ENCODE measurements at places on chromosomes 16 and 17.
A peak's percentile ranks its signal among the peaks of the same experiment; 100 is the strongest.

DNA sequence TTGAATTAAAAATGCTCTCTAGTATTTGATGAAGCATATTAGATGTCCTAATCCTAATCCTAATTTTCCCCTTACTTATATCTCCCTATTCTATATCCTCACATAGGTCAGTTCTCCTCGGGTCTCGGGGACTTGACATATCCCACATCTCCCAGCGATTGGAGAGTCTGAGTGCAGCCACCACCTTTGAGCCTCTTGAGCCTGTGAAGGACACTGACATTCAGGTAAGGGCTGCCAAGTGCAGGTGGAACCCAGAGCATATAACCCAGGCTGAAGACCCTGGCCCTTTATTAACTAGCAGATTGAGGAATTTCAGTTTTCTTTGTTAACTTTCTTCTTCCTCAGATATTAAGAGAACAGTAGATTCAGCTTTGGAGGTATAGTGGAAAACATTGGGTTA lies 28.5 kb downstream of the NUP93 start:
- no peak for DNase-seq

DNA sequence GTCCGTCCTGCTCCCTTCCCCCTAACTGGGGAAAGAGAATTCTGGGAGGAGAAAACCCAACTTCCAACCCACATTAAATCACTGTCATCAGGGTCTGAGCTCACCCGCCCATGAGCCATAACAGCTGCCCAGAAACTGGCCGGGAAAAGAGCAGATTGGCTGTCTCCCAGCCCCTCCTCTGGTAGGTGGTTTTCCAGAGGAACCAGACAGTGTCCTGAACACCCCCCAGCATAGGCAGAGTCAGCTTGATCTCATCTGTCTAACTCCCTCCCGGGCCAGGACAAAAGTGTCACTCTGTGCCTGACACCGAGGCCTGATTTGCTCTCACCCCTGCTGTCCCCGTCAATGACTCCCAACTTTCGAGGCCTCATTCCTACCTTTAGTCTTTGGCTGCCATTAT lies 197.0 kb downstream of the AXIN2 start:
- no peak for DNase-seq

GRCh38 chr17:58533616-58534188 lies 19.3 kb upstream of the MTMR4 start:
- no peak for DNase-seq

GRCh38 chr16:24908716-24909115 lies 63.0 kb downstream of the SLC5A11 start:
- DNase-seq, result no peak

DNA sequence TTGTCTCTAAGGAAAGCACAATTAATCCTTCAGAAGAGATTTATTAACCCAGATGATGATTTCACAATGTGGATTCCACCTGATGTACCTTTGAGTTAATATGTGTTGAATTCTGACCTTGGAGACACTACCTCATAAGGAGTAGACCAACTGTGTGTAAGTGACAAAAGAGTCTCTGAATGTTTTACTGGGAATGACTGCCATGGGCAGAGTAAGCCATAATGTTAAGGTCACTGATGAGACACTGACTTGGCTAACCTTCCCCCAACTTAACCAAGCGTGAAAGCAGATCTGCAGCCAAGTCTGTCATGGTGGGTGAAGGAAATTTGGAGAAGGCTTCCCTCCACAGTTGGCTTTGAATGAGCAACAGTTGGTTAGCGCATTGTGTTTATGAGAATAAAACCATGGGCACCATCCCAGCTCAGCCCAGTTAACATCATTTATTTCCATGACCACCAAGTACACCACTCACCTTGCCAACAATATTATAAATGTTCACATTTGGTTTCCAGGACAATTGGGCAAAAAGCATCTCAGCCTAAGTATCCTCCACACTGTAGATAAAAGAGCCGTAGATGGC lies 618.5 kb downstream of the KCNJ2 start:
- DNase-seq, result no peak

- no peak for DNase-seq
Measured at GRCh38 chr16:72199761-72200337, 27.9 kb upstream of the PMFBP1 start.

DNA sequence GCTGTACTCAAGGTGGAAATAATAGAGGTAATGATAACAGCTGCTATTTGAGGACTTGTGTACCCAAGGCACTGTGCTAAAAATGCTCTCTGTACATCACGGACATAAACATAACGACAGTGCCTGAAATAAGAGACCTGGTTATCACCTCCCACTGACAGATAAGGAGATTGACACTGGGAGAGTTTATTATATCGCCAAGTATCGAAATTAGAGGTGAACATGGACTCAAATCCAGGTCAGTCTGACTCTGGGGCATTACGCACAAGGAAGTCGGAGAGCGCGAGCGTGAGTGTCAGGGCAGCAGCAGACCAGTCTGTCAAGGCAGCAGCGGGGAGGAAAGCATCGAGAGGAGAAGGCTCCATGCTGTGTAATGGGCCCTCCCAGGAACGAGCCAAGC lies 57.1 kb downstream of the GOSR1 start:
- no peak for DNase-seq

DNA sequence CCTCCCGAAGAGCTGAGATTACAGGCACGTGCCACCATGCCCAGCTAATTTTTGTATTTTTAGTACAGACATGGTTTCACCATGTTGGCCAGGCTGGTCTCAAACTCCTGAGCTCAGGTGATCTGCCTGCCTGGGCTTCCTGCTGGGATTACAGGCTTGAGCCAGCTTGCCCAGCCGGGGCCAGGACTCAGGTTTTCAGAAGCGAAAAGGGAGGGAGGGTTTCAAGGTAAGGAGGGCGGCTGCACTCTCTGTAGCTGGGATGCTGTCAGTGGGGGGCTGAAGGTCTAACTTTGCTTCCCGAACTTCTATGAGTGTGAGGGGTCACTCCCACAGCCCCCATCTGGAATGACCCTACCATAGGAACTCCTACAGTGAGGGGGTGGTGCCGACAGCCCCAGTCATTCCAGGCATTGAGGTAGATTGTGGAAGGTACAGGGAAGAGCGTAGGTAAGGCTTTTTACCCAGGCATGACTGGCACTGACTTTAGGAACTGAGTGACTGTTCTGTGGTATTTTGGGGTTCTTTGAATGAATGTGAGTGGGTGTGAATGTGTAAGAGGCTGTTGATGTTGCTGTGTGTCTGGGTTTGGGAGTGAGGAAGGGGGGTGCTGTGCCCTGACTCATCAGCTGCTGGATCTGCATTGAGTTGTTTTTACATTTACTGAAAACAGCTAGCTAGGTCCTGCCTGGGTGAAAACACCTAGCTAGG lies 3.8 kb upstream of the C1QL1 start:
- no peak for DNase-seq

- no peak for DNase-seq
Measured at GRCh38 chr16:85978291-85978775, 79.4 kb downstream of the IRF8 start.

DNA sequence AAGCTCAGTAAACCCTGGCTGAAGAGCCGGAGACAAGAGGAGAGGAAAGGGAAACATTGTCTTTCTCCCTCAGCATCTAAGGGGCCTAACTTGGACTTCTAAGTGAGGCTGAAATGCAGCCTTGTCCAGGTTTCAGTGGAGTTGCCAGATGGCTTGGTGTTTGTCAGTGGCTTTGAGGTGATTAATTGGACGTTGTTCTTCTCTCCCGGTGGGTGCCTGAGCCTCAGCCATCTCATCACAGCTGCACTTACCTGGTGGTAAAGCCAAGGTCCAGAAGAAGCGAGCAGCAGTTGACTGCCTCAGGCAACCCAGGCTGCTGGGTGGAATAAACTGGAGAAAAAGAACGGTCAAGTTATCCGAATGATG lies 202.2 kb upstream of the NLRP1 start:
- DNase-seq, result no peak

DNA sequence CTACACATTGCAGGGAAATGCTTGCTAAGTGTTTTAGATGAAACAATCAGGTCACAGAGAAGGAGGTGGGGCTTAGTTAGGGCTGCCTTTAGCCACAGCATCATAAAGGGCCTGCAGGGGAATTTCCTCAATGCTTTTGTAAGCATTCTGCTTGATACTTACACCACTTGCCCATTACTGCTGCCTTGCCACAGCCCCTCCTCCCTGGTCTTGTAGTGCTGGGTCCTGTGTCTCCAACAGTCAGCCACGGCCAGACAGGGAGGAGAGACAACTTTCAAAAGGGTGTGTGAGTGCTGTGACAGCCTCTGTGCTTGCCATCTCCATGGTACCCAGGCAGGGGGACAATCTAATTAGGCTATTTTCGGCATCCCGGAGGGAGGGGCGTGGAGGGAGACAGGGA lies 111.2 kb downstream of the SHISA9 start:
- DNase-seq, result no peak

DNA sequence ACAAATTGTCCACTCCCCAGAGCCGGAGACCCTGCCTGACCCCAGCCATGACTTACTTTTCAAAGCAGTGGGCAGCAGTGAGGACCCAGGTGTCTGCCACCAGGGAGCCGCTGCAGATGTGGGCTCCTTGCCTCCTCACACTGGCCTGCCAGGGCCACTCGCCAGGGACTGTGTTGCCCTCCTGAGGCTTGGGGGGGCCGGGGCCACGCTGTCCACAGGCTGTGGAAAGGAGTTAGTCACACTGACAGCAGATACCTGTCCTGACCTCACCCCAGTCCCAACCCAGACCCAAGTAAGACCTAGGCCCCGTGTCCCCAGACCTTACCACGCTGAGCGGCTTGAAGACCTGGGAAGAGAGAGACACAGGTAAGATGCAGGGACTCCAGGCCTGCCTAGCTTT lies 1.3 kb downstream of the PRSS53 start:
- DNase-seq, result no peak

- DNase-seq, result no peak
Measured at GRCh38 chr16:6499413-6499812, 833.2 kb upstream of the RBFOX1 start.

DNA sequence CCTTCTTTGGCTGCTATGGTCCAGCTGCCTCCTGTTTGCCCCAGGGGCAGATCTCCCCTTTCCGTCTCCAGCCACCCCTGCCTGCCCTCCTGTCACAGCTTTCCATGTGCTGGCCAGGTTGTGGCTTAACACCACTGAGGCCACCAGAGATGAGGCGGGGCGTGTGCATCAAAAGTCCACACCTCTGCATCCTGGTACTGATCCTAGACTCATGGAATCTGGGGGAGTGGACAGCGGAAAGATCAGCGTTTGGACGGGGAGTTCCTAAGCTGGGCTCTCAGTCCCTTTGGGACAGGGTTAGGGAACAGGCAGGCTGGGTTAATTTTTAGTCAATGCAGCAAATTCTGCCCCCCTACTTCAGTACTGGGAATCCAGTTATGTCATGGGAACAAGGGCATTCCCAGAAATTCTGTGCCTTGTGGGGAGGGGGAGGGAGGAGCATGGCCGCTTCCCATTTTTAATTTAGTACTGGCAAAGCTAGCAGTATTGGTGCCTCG lies 3.9 kb downstream of the IGFBP4 start:
- DNase-seq, result no peak

DNA sequence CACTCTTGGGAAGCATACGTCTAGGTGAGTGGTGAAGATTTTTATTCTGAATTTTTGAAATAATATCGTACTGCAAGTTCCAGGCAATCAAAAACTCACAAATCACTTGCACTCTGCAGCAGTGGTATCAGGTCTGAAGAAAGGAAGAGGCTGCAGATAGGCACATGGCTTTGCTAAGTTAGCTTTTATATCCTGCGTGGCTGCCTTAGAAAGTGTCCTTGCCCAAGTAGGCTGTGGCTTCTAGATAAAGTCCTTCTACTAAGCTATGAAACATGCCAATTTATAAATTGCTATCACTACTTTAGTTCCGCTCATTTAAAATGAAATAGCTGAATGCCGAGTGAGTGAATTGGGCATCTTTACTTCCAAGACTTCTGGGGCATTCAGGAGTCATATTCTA lies 17.9 kb downstream of the WWOX start:
- DNase-seq, result no peak

DNA sequence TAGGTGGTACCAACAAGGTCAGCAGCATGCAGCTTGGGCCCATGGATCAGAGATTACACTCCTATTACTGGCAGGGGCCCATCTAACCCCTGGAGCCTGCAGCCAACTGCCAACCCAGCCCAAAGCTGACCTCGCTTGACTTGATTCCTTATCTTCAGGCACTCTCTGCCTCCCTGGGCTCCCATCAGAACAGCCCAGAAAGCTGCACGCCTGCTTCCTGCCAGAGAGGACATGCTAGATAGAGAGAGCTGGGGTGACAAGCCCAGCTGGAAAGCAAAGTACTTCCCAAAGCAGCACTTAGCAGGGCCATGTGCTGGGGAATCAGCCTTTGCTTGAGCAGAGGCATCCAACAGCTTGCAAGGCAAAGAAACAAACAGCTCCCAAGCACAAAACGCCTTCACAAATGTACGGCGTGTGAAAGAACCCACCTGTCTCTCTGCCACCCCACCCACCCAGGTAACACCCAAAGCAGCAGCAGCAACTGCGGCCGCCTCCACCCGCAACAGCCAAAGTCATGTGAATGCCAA lies 74.2 kb upstream of the NLK start:
- no peak for DNase-seq

- DNase-seq, result no peak
Measured at GRCh38 chr17:78014646-78015045, 56.1 kb downstream of the TNRC6C start.

DNA sequence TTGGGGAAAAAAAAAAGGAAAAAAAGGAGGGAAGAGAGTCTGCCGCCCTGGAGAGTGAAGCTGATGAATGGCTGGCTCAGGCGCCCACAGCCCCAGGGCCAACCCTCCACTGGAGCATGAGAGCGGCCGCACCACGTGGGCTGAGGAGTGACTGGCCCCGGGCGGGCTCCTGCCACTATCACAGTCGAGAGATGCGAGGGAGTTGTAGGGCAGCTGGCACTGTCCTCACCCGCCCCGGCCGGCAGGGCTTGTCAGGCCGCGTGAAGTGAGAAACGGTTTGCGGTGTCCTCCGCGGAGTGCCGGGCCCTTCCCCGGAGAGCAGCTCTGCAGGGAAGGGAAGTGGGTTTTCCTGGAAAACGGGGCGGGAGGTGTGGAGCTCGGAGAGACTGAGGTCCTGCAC lies 45.9 kb downstream of the JPH3 start:
- no peak for DNase-seq

- DNase-seq, result no peak
Measured at GRCh38 chr16:66774981-66775380, 23.6 kb upstream of the DYNC1LI2 start.

GRCh38 chr16:54431997-54432896 lies 145.7 kb upstream of the IRX3 start:
- DNase-seq, result no peak

GRCh38 chr17:79400989-79401703 lies 209.7 kb downstream of the RBFOX3 start:
- DNase-seq, result no peak

DNA sequence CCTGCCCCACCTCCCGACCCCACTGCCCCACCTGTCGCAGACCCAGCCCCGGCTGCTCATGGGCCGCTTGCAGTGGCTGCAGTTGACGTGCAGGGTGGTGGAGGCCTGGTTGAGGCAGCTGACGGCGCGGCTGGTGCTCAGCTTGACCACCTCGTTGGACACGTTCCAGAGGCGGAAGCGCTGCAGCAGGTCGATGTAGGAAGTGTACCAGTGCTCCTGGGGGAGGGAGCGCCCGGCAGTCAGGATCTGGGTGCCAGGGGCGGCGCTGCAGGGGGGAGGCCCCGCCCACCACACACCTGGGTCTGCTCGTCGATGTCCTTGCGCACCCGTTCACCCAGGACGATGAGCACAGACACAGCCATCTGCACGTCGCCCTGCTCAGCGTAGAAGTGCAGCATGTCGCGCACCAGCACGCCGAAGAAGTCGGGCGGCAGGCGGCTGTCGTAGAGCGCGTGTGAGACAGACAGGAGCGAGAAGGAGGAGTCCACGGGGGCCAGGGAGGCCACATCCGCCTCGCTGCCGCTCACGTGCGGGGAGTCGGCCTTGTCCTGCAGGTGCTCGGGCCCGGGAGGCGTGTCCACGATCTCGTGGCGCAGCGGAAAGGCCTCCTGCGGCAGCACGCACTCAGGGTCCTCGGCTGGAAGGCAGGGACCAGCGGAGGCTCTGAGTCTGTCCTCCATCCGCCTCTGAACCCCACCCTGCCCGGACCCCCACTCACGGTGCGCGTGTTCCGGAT lies 995 bp upstream of the JMJD8 start:
- DNase-seq, result peak; percentile 86
